ENCODE measurements at places on chromosomes 7 and 10.

DNA sequence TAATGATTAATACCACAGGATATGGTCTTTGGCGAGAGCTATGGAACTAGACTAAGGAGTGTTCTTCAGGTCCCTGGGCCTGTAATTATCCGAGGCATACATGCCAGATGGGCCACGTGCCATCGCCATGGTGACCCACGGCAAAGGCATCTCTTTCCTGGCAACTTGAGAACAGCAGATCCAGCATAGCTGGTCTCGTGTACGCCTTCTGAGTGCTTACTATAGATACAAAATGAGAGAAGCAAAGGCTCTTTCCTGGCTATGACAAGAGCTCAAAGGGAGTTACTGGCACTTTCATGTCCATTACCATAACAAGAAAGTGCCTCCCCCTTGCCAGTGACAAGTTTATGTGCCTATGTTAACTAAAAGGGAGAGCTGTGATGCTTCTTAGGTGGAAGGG lies 26.0 kb upstream of the GLI3 start:
- peak; percentile 6 for DNase-seq

GRCh38 chr10:44906486-44906885 lies 4.7 kb upstream of the TMEM72 start:
- no peak for DNase-seq

GRCh38 chr7:157711353-157711888 lies 374.6 kb downstream of the DNAJB6 start:
- DNase-seq, result no peak

GRCh38 chr10:672992-673391 lies 16.5 kb downstream of the DIP2C start:
- DNase-seq, result no peak

DNA sequence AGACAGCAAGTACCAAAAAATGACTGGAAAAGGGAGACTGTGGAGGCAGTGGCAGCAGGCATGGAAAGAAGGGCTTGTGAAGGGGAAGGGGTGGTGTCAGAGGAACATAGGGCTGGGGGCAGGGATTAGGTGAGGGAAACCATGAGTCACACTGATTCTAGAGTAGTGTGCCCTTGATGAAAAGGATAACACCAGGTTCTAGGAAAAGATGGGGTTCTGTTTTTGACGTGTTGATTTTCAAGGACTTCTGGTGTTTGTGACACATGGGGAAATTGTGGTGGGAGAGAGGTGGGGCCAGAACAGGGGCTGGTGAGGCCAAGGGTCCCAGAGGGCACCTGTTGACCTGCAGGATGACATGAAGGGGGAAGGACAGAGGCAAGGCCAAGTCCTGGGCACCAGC lies 57.1 kb downstream of the FIGNL1 start:
- no peak for DNase-seq

DNA sequence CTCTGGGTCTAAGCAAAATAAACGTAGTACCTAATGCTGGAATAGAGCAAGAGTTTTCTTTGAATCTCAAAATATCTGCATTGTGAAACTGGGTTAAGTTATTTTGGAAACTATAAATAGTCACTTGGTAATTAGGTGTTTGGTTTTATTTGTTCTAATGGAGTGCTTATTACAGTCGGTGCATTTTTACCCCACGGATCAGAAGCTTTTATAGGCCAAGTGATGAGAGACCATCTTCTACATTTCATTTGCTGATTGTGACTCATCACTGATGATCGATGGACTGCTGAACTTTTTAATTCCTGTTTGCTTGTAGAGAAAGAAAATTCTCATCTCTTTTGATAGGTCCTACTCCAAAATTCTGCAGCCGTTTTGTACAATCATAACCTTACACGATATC lies 28.2 kb downstream of the MGMT start:
- no peak for DNase-seq

DNA sequence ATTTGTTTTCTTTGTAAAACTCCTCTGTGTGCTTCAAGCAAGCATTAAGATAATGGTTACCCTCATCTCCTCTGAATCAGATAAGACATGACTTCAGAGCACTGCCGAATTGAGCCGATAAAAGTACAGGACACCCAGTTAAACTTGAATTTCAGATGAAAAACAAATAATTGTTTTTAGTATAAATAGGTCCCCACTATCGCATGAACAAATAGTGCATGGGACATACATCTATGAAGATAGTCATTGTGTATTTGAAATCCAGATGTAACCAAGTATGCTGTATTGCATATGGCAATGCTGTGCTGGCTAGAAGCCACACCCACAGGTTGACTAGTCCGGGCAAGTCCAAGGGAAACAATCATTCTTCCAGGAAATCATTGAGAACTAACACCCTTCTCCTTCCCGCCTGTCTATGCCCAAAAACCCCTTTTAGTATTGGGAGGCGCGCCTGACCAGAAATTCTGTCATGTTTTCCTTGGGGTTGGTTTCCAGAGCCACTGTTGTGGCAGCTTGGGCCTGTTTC lies 12.6 kb upstream of the FGFR2 start:
- DNase-seq, result no peak

GRCh38 chr7:142873281-142873784 lies 12.2 kb downstream of the TRPV6 start:
- DNase-seq, result no peak

DNA sequence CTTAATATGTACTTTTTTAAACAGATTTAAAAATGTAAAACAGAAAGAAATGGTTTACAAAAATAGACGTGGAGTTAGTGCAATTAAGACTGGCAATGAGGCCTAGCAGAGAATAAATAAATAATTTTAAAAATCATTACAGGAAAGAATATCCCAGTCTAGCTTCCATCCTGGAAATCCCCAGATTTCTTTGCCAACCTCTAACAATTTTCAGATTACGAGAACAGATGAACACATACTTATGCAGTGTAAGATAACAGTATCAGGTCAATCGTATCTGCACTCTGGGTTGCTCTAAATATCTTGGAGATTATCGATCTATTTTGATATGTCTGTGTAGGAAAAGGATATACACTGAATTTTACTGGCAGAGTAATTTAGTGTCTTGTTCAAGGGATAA lies 210.5 kb downstream of the SEMA3A start:
- no peak for DNase-seq

- DNase-seq, result no peak
Measured at GRCh38 chr7:19322002-19322401, 176.8 kb upstream of the FERD3L start.

DNA sequence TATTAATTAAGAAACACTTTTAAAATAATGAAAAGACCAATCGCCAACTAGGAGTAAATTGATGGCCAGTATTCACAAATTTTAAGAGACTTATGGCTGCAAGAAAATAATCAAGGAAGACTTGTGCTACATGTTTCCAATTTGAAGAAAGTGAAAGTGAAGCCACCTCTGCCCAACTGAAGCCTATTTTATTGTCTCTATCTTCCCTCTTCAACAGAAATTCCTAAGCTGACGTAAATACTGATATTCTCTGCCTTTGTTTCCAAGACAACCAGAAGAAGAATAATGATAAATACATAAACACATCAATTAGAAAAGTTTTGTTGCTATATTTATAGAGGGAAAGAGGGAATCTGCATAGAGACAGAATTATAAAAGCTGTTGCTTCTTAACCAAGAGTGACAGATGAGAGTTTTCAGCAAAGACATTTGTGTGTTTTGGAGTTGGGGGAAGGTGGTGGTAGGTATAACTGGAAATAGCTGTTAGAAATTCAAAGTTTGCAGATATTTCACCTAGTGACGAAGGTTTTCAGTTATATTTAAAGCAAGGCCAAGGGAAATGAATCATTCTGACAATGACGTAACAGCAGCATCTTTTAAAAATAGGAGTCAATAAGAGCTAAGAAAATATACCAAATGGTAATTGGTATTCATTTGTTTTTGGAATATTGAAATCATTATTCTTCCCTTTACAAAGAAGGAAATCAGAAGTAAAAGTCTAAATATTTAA lies 576.6 kb upstream of the SORCS1 start:
- DNase-seq, result no peak

DNA sequence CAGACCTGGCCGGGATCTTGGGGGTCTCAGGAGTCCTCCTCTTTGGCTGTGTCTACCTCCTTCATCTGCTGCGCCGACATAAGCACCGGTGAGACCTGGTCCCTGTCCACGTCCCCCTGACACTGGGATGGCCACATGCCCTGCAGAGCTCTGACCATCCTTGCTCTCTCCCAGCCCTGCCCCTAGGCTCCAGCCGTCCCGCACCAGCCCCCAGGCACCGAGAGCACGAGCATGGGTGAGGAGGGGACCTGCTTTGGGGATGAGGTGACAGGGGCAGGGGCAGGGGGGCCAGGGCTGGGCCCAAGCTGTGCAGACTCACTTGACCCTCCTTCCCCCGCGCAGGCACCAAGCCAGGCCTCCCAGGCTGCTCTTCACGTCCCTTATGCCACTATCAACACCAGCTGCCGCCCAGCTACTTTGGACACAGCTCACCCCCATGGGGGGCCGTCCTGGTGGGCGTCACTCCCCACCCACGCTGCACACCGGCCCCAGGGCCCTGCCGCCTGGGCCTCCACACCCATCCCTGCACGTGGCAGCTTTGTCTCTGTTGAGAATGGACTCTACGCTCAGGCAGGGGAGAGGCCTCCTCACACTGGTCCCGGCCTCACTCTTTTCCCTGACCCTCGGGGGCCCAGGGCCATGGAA lies 959 bp downstream of the PVRIG start:
- no peak for DNase-seq

- DNase-seq, result no peak
Measured at GRCh38 chr10:63437116-63437949, 28.4 kb downstream of the JMJD1C start.

DNA sequence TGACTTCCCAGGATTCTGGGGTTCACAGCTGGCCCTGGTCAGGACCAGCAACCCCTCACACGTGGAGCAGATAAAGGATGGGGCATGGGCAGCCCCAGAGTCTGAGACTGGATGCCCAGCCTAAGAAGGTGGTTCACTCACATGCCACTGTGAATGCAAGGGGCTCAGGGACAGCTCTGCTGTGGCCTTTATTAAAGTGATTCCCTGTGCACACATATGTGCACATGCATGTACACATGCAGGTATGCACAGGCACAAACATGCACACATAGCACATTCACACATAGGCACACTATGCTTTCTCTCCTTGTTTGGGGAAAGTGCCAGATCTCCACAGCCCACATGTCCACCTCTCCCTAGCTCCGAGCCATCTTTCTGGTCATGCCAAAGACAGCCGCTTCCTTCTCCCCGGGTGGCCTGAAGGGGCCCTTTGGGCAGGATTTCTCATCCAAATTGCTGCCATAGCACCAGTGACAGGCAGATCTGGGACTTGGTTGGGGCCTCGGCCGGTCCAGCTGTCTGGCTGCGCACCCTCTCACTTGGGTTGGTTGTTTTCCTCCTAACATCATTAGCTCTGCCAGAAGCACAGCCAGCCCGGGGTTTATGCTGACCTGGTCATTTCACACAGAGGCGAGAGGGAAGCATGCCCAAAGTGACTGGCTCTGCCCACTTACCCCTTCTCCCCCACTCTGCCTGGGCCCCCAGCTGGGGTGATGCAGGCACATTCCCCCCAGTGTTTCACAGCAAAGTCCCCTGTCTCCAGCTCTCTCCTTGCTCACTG lies 1.4 kb downstream of the GCK start:
- no peak for DNase-seq

DNA sequence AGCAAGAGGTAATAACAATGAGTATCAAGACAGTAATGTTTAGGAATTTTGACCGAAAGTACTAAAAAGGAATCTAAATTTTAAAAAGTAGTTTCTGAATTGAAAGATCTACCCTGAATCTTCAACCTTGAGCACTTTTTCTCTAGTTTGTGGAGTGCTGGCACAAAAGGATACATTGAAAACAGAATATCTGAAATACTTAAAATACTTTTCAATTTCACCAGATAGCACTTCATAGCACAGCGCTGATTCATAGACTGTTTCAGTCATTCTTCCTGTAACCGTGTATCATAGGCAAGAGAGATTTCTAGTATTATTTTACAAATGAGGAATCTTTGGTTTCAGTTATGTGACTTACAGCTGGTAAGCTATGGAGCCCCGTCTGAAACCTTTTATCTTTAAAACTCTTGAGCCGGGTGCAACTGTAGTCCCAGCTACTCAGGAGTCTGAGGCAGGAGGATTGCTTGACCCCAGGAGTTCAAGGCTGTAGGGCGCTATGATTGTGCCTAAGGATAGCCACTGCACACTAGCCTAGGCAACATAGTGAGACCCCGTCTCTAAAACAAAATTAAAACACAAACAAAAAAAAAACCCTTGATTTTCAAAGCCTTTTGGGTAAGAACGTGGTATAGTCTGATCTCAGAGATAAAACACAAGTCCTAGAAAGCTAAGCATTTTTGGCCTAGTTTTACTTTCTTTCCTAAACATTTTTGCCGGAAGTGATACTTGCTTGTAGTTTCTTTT lies 35.1 kb downstream of the FHIP2A start:
- DNase-seq, result no peak

- no peak for DNase-seq
Measured at GRCh38 chr10:15715619-15716227, 4.0 kb downstream of the ITGA8 start.

- no peak for DNase-seq
Measured at GRCh38 chr10:123635131-123635530, 31.0 kb upstream of the GPR26 start.

DNA sequence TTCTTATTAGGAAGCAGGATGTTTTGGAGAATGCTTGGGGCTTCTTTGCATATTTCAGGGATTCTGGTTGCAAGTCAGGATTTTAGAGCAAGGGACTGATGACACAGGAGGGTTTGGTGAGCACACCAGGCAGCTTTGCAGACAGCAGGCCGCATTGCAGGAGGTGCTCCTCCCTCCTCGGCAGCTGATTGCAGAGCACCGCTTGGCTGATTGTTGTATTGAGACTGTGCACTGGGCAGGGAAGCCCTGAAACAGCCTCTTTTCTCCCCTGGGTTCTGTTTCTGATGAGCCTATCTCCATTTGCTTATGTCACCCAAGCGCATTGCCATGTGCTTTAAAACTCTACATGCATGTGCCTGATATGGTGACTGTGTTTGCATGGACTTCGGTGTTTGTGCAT lies 769.6 kb downstream of the GRID1 start:
- DNase-seq, result no peak

DNA sequence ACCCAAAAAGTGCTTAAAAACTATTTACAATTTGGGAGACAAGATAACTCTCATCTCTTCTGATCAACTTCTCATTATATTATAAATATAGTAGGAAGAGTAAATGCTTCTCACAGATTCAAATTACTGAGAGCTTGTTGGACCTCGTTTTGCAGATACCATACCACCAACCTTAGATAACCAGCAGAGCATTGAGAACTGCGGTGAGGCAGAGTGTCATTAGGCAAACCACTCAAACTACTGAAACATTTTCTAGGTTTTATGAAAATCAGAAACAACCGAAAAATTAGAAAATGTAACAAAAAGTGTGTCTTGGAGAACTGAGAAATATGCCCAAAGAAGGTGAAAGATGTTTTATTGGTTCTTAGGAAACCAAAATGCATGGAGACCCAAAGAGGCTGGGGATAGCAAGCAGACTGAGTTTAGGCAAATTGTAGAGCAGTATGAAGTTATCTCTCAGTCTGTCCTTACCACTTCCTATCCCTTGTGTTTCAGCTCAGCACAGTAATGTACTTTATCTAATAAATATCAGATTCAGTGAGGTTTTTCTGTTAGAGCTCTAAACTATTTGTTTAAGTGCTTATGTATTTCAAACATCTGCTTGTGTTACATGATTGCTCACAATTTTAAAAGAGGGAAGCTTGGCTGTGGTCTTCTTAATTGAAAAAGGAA lies 77.9 kb downstream of the HECTD2 start:
- no peak for DNase-seq
